ENCODE measurements at places on chromosomes 5 and 9.

DNA sequence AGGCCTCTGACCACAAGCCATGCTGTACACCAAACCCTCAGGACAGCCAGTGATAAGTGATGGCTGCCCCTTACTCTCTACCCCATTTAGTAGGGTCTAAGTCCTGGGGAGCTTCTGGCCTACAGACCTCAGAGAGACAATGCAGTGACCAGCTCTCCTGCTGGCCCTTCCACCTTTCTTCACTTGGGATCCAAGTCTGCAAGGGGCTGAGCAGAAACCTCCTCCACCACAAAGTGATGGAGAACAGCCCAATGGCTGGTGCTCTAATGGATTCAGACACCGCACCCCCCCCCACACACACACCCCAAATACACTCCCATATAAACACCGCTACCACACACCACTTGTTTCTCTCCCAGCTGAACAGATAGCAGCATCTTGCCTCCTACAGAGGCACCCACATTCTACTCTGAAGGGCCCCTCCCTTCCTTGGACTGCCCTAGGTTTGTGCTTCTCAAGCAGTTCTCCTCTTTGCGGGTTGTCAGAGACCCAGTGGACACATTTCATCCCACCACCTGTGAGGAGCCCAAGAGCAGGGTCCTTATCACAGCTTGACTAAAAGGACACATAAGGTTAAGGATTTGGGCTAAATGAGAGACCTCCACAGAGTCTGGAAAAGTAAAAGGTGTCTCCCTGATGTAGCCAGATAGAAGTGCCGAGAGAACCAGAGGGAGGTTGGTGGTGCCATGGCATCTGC is 1.3 kb upstream of the PDLIM4 start:
- DNase-seq, result no peak

GRCh38 chr9:12819436-12820185 is 44.8 kb downstream of the LURAP1L start:
- DNase-seq, result no peak

- no peak for DNase-seq
Measured at GRCh38 chr5:115589043-115589442, 13.2 kb downstream of the TICAM2 start.

DNA sequence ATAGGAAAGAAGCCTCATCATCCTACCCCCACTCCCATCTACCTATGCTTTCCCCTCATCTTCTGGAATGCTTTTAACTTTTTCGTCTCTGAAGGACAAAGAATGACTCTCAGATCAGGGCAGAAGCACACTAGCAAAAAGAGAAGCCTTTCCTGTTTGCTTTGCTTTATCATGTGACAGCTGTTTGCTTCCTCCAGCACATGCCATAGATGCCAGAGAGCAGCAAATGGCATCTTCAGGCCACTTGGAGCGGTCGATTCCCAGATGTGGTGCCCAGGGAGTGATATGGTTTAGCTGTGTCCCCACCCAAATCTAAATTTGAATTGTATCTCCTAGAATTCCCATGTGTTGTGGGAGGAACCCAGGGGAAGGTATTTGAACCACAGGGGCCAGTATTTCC is 294.8 kb downstream of the GADD45G start:
- no peak for DNase-seq

- DNase-seq, result no peak
Measured at GRCh38 chr9:642014-642413, 199.5 kb upstream of the DMRT1 start.

GRCh38 chr5:108380531-108381349 is 1.2 kb downstream of the FBXL17 start:
- DNase-seq, result peak; percentile 51

DNA sequence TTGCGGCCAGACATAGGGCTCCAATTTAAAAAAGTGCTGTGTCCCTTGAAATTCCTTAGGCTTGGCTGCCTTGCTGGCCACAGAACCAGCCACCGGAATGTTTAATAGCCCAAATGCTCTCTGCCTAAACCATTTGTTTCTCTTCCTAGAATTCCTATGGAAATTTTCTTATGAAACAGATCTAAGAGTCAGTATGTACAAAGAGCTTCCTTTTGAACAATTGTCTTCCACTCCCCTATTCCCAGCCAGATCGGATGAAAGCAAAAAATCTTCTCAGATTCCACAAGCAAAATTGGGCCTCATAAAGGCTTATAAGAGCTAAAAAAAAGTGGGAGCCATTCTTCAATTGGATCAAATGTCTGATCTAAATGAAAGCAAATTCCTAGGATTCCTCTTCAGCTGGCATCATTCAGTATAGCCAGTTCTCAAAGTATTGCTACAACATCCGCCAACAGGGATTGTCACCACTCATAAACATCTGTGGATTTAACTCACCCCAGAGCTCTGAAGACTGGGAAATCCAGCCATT is 104.3 kb downstream of the CEMIP2 start:
- DNase-seq, result no peak

DNA sequence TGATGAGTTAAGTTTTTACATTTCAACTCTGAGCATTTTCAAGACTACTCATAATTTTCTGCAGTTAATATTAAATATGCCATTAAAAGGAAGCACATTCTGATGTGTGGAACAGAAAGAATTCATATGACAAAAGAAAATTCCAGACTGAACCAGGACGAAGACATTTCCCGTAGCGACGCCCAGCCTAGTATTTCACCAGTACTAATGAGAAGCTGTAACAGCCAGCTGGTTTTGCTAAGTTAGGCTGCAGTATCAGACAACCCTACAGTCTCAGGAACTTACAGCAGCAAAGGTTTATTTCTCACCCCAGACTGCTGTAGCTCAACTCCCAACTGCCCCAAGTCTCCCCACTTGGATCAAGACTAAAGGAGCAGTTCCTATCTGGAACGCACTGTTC is 91.6 kb downstream of the TMEM174 start:
- DNase-seq, result no peak

DNA sequence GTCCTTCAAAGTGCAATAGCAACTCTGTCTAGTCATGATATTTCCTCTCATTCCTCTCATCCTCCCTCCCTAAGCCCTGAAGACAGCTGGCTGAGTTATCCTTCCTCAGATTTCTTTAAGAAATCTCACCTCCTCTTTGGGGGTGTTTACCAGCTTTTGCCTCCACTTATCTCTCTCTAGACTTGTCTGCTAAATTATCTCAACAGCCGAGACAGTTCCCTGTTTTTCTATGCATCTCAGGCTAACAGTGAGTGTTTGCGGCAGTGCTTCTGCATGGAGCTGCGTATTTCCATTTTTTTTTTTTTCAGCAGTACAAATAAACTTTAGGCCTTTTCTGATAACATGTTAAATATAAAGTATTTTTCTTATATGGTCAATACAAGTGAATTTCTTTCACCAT is 20.9 kb downstream of the KCTD16 start:
- DNase-seq, result no peak

GRCh38 chr9:37908283-37908682 is 4.4 kb upstream of the SLC25A51 start:
- DNase-seq, result no peak

DNA sequence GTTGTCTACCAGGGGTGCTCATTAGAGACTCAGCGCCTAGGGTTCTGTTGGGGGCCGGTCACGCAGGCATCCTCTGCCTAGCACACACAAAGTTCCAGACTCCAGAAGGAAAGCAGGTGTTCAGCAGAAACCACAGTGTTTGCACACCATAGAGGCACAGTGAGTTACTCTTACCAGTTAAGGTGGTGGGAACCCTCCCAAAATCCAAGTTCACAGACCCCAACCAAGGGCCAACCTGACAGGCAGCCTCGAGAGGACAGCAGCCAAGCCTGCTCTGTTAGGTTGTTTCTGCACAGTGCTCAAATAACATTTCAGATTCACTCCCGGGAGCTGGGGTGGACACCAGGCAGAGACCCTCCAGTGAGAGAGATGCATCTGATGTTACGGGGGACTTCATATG is 36.2 kb downstream of the SECISBP2 start:
- DNase-seq, result no peak

DNA sequence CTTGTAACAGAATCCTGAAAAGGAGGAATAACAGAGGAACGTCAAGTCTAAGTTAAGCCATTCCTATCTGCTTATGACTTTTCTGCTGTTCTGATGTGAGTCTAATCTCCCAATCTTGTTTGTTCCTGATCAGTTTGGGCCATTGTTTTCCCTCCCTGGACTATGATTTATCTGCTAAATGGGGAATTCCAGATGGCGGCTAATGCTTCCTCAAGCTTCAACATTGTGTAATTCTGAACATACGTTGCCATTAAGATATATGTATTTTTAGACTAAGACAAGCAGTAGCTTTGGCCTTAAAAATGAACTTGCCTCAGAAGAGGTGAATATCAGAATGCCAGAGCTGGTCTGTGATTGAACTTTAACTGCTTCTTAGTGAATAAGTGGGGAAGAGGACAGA is 142.7 kb downstream of the PRKACG start:
- no peak for DNase-seq

GRCh38 chr5:173954671-173955521 is 34.1 kb upstream of the C5orf47 start:
- DNase-seq, result no peak

DNA sequence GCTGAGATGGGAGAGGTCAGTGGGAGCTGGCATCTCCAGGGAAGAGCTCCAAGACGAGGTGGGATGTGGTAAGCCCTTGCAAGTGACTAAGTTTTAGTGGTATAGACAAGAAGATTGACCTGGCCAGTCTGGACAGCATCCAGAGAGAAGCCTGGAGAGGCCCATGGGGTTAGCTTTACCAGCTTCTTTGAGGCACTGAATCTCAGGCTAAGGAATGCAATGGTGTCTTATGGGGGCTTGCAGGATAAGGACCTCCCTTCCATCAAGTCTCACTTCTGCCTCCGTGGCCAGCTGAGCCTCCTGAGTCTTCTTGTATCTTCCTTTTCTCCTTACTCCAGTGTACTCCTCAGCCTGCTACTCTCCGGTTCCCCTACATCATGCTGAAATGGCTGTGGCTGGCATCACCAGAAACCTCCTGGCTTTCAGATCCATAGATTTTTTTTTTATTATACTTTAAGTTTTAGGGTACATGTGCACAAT is 56.5 kb upstream of the JADE2 start:
- no peak for DNase-seq

GRCh38 chr9:112789891-112790774 is 39.6 kb downstream of the SNX30 start:
- no peak for DNase-seq

DNA sequence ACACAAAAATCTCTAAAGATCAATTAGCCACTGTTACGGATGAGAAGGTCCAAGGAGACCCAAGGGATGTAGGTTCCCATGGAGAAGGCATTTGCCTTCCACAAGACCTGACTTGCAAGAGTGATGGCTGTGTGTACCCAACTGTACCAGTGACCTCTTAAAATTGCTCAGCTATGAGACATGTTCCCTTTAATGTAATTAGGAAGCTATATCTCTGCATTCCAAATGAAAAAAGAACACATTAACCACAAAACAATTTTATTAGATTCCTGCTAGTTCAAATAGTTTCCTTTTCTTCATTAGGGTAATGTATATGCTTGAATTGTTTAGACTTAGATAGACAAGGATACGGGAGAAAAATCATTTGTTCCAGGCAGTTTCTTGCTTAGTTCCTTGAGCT is 3.3 kb downstream of the OR2Y1 start:
- DNase-seq, result no peak

- DNase-seq, result peak; percentile 86
Measured at GRCh38 chr9:107750741-107751566, 261.4 kb upstream of the KLF4 start.
